NCI-H1436 treated with DMSO at 0.1 percent for 48 hours (cell line): ENCODE measurements at places on chromosomes 2 and 18.

GRCh38 chr2:133484784-133485183 lies 83.5 kb downstream of the NCKAP5 start:
- DNase-seq: no peak

DNA sequence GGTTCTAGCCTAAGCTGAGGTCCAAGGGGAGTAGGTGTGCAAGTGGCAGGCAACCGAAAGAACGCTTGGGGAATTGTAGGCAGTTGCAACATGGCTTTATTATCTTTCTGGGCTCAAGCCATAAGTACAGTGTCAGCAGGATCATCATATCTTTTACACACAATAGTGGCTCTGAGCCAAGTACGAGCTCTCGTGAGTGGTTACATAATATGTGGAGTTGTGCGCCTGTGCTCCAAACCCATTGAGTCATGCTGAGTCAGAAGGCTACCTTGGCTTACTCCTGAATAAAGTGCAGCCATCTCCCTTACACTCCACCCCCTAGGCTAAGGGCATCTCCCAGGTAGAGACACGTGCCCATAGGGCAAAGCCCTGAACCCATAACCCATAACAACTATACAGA lies 233.9 kb downstream of the SATB2 start:
- no peak for DNase-seq

GRCh38 chr2:230944123-230944653 lies 19.1 kb upstream of the GPR55 start:
- no peak for DNase-seq

GRCh38 chr2:198177040-198177439 lies 372.6 kb downstream of the PLCL1 start:
- no peak for DNase-seq

GRCh38 chr2:212709280-212709679 lies 170.7 kb upstream of the ERBB4 start:
- DNase-seq: no peak

DNA sequence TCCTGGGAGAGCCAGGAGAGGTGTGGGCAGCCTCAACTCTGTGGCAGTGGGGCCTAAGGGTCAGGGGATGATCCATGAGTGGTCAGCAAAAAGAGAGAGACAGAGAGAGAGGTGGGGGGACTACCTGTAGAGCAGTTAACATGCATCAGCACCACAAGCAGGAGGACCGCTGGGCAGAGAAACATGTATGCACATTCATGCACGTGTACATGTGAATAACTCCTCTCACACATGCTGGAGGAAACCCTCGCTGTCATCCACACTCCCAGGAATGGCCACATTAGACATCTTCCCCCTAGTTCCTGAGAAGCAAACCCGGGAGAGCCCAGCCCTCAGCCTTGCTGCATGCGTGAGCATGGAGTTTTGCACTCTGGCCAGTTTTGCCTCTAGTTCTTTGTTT lies 166.1 kb downstream of the SMAD7 start:
- DNase-seq: no peak

- no peak for DNase-seq
Measured at GRCh38 chr2:24403832-24404212, 43.5 kb upstream of the ITSN2 start.

GRCh38 chr2:163469561-163469962 lies 266.2 kb downstream of the FIGN start:
- DNase-seq: peak; percentile 35

GRCh38 chr2:204732019-204732418 lies 186.7 kb downstream of the PARD3B start:
- DNase-seq: no peak
